ENCODE measurements at places on chromosomes 6 and 20.

DNA sequence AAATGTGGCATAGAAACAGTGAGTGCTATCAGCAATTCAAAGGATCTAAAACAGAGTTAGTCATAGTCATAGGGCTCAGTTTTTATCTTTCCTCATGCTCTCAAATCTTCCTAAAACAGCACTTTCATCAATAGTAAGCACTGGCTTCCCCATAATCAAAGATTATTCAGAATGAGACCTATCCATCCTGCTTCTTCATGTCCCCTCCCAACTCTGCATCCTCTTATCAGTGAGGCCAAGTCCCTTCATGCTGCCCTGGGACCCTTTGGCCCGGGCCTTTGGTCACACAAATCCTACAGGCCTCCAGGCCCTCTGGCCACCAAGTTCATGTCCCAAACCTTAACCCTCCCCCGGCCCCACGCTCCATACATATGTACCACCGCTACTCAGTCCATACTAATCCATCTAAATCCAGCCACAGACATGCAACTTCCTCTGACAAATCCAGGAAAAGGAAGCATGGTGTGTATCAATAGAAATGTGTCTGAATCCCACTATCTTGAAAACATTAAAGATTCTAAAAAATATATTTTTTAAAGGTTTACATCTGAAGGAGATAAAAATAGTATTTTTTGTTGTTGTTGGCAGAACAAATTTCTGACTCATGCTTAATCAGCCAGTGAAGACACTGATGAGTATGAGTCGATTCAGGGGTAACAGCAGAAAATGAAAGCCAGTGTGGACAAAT, 143.5 kb downstream of the PDE7B start:
- DNase-seq = no peak

DNA sequence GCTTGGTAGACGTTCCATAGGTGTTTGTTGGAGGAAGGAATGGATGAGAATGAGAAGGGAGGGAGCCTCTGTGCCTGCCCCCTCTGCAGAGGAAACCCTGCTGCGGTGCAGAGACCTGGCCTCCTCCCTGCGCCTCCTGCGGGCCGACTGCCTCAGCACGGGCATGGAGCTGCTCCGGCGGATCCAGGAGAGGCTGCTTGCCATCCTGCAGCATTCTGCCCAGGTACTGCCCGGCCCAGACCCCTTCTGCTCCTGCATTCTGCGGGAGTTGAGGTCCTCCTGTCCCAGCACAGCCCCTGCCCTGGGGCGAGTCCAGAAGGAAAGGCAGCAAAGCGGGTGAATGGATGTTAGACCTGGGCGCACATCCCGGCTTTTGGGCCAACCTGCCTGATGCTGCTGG, 6.1 kb downstream of the DNPH1 start:
- no peak for DNase-seq

DNA sequence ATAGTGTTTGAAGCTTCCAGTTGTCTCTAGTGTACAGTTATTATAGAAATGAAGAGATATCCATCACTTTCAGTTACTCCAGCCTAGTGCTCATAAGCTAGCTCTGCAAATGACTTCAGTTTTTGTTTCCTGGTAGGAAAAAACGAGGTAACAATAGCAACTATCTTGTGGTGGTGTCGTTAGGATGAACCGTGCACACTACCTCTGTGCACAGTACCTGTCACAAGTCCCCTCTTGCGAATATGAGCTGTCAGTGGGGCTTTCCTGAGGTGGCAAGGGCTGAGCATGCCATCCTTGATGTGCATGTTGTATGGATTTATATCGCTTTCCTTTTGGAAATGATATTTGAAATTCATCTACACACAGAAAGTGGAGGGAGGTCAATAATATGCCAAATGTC, 151.8 kb downstream of the ARID1B start:
- DNase-seq = no peak

DNA sequence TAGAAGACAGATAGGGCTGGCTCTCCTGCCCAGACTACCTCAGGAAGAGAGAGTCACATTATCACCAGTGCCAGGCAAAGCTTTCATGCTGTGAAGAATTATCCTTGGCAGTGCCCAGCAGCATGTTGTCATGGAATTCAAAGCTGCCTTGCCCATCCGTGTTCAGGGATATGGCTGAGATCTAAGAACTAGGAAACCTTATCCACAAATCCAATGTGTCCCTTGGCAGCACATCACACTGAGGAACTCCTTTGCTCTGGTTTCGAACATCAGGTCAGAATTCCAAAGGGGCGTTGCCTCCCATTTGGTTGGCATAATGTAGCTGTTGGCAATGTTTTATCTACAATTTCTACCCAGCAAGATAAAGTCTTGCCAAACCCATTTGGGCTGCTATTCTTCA, 52.7 kb downstream of the ADGRF1 start:
- no peak for DNase-seq

DNA sequence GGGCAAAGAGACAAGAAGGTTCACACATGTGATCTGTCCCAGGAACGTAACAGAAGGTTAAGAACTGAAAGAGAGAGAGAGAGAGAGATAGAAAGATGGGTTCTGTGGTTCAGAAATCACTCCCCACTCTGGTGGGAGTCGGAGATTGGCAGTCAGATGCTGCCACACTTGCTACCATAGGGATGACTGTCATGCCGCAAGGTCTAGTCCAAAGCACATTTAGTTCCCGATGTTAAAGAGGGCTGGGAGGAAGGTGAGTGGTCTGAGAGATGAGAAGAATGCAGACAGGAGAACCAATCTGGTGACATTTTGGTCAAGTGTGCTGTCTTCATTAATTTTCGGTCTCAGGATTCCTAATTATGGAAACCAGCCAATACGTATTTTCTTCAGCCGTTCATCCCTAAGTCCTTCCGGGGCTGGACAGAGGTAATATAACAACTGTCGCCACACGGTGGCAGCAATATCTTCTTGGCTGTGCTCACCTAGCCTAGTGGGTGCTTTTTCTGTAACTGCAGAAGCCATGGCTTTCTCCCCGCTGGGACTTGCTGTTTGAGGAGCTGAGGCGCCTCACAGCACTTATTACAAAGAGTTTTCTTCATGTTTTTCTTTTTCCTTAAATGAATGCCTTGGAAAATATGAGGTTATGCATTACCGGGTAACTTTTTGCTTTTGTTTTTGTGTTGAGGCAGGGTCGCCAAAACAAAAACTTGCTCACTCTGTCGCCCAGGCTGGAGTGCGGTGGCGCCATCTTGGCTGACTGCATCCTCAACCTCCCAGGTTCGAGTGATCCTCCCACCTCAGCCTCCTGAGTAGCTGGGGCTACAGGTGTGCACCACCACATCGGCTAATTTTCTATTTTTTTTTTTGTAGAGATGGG, 46.0 kb downstream of the SLC35D3 start:
- DNase-seq = no peak

- DNase-seq = no peak
Measured at GRCh38 chr6:16711546-16712254, 49.6 kb downstream of the ATXN1 start.

DNA sequence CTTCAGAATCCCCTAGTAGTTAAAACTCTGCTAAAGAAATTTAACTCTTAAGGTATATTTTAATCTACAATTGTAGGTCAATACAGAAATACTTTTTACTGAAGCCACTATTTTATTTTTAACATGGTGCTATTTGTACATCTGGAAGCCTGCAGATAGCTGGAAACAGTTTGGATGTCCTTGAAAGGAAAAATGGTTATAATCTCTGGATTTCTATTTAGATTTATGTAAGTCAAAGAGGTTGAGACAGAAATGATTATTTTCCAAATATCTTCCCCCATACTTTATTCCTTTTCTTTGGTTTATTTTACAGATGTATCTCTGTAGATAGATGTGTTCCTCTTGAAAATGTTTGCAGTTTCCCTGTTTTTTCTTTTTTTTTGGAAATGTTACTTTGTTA, 1002.2 kb downstream of the KIF16B start:
- no peak for DNase-seq

DNA sequence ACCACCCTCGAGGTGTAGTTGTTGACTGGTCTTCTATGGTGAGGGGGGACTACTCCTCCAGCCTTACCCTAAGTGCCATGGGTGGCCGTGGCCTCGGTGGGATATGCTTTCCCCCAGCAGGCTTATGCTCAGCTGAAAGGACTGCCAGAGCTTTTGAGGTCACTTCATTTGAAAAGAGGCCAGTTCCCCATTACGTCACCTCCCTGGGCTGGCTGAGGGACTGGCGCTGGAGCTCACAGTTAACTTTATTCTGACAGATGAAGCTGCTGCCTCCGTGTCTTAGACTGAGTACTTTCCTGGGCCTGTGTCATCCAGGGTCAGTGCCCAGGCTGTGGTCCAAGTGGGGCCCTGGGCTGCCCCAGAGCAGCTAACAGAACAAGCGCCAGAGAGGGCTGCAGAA, 42.8 kb upstream of the PCMTD2 start:
- DNase-seq = no peak

GRCh38 chr6:150448221-150448620, 79.4 kb downstream of the IYD start:
- no peak for DNase-seq

DNA sequence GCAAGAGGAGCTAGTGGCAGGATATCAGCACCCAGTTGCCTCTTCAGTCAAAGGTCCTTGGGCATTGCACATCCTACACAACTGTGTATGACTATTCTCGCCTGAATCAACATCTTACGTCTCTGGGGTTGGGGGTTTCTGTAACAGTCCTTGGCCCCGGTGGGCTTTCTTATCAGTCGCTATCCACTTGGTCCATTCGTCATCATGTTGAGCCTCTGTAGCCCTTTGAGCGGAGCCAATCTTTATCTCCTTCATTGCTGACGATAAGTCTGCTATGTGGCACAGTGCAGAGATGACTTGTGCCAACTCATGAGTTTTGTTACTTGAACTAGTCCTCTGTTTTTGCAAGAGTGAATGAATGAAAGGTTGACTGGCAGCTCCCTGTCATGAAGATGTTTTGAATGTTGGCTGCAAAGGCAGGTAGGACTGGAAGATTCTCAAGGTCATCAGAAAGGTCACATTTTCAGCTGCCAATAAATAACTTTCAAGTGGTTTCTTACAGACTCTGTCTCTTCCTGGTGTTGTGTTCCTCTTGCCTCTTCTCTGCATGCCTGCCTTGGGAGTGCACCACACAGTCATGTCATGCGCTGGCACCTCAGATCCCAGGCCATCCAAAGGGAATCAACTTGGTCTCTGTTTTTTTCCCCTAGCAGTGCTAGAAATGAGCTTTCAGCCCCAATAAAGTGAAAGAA, 238.9 kb downstream of the SLC24A3 start:
- DNase-seq = no peak

- no peak for DNase-seq
Measured at GRCh38 chr6:93323630-93324029, 95.7 kb downstream of the EPHA7 start.

GRCh38 chr6:151630387-151630786, 136.6 kb downstream of the CCDC170 start:
- no peak for DNase-seq

DNA sequence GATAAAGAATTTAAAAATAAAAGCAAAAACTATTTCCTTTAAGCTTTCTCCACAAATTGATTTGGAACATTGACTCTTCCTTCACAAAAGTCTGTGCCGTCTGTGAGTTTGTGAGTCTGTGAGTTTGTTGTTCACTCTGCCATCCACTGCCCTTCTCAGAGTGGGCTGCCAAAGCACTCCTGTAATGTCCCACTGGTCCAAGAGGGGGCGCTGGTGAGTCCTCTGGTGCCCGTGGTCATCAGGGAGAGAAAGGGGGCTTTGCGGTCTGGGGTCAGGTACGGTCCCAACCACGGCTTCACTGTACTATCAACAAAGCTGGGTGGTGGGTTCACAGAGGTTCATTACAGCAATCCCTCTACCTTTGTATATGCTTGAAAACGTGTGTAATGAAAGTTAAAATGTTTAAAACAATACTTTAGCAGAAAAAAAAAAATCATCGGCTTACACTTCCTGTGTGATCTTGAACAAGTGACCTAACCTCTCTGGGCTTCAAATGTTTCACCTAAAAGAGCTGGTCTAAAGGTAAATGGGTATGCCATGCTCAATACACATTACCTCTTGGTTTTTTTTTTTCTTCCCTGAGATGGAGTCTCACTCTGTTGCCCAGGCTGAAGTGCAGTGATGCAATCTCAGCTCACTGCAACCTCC, 5.6 kb upstream of the ANKRD60 start:
- no peak for DNase-seq

GRCh38 chr6:146635165-146635564, 36.4 kb downstream of the ADGB start:
- no peak for DNase-seq

DNA sequence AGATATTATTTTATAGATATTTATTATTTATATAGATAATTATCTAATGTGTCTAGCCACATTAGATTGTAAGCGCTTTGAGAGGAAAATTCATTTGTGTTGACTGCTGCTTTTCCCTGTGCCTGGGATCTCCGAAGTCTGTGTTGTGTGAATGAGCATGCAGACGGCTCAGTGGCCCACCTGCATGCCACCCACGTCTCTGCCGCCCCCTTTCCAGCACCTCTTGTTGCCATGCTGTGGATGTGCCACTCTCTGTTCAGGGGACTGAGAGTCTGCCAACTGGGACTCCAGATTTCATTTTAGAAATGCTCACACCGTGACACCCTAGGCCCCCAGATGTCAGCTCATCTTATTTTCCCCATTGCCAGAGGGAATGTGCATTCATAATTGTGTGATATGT, 139.7 kb downstream of the JARID2 start:
- no peak for DNase-seq

- no peak for DNase-seq
Measured at GRCh38 chr6:157017022-157017421, 239.8 kb downstream of the ARID1B start.

GRCh38 chr6:168319279-168320111, at the start of gene DACT2:
Gene DACT2 (minus strand): TSS chr6:168319777. CDS start chr6:168319633, 144 bp downstream.
- no peak for DNase-seq

- no peak for DNase-seq
Measured at GRCh38 chr6:163782436-163783003, 368.0 kb downstream of the QKI start.

- DNase-seq = no peak
Measured at GRCh38 chr6:162620073-162620472, 107.5 kb downstream of the PRKN start.

DNA sequence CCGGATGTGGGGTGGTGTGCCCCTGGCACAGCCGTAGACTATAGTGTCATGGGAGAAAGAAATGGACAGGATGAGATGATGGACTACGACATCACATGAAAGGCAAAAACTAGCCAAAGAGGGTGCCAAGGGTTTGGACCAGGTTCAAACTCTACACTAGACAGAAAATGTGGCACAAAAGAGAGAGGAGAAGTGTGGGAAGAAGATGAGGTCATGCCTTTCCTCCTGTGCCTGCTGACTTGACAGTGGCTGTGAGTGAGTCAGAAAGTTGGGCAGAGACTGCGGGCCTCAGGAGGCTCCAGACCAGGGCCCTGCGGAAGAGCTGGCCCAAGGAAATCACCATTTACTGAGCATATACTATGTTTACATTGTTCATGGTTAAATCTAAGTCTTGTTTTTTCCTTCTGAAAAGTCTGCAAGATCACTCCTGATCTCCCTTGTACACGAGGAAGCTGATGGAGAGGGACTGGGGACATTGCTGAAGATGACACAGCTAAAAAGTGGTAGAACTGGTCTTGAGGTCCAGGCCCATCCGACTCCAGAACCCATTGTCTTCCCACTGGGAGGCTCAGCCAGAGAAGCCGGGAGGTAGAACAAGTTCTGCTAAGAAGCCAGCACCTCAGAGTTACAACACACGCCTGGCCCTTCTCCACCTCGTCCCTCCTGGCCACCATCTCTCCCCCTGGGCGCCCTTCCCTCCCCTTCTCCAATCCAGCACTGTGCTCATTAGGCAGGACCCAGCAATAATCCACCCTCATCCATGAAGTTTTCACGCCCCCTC, 35.6 kb downstream of the CNKSR3 start:
- DNase-seq = no peak

Measured in NCI-H2107 (cell line).